ENCODE measurements at places on chromosomes 5 and 9. TPM values are rescaled to one million over a fixed set of nuclear protein-coding genes. Genes with fewer than 3 reads are reported as not detected.

- DNase-seq, result peak; percentile 29
Measured at GRCh38 chr5:167872791-167873190, 418.7 kb upstream of the WWC1 start.

DNA sequence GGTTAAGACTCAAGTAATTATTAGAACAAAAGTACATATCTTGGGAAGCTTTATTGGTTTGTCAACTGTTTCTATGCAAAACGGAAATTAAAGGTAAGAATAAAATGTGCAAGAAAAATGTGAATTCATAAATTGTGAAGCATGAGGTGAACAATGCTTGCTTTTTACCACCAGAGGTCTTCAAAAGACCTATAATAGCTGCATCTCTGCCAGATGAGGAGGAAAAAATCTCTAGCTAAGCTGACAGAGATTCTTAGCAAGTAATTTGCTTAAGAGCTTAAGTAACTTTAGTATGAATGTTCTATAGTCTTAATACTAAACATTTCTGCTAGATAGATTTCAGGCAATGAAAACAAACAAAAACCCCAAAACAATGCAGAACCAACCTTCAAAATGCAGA is 54.1 kb downstream of the MRPS30 start:
- peak; percentile 20 for DNase-seq

GRCh38 chr5:155978850-155979249 is 348.1 kb upstream of the SGCD start:
- DNase-seq, result peak; percentile 24

DNA sequence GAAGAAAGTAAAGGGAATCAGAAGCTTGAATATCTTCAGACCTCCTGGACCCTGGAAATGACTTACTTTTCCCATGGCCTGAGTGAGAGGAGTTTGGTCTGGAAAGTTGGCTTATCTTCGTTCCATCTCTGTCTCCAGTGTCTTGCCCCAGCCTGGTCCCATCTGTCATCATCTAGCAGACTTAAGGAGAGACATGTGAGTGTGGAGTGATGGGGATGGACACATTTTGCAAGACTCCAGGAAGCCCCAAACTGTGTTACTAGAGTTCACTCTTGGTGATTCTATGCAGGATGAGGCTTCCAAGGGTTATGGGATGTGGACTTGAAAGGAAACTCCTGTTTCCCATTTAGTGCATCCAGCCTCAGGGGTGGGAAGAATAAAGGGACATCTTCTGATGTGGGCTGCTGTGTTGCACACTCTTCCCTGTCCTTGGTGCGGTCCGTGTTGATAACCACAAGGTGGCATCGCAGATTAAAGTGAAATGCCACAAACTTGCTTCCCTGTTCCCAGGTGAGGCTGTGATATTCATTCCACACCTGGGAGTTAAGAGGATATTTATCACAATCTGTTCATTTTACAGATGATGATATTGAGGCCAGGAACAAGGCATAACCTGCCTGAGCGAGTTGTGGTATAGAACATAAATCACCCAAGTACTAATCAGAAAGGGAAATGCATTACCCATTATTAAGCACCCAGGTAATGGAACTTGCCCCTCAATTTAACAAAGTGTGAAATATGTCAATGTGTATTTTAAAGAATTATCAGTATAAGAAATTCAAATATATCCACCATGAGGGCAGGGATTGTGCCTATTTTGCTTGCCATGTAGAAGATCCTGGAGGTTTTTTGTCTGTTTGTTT is 269.9 kb upstream of the PAPPA start:
- DNase-seq, result peak; percentile 69

DNA sequence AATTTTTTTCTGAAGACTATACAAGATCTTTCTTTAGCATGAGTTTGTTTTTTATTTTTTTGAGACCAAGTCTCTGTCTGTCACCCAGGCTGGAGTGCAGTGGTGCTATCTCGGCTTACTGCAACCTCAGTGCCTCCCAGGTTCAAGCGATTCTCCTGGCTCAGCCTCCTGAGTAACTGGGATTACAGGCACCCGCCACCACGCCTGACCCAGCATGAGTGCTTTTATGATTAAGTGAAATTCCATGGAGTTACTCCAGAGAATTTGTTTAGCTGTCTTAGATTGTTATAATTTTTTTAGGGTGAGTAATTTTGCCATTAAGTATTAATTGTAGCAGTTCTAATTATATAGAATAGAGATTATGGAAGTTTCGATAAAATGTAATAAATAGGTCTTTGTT is 14.3 kb downstream of the YTHDC2 start:
- DNase-seq, result no peak

Gene KIAA1958
- total RNA-seq, result 7.7 TPM
